Stimulated activated CD4-positive, alpha-beta T cell treated with anti-CD3 and anti-CD28 coated beads, TNF-alpha, amount 100 ng/mL, for 1 hour (primary cell): ENCODE measurements at places on chromosomes 12 and 14.

DNA sequence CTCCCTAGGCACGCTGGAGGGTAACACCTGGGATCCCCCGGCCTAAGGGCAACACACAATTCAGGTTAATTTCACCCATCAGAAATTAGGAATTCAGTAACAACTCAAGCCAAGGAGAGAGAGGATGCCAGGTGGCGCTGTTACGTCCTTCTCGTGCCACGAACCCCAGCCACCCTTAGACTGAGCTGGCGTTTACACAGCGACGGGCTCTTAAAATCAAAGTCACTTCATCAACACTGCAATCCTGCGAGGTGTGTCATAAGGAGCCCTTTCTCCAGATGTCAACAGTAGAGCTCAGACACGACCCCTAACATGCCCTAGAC lies 110.6 kb upstream of the TMEM132D start:
- DNase-seq = no peak

DNA sequence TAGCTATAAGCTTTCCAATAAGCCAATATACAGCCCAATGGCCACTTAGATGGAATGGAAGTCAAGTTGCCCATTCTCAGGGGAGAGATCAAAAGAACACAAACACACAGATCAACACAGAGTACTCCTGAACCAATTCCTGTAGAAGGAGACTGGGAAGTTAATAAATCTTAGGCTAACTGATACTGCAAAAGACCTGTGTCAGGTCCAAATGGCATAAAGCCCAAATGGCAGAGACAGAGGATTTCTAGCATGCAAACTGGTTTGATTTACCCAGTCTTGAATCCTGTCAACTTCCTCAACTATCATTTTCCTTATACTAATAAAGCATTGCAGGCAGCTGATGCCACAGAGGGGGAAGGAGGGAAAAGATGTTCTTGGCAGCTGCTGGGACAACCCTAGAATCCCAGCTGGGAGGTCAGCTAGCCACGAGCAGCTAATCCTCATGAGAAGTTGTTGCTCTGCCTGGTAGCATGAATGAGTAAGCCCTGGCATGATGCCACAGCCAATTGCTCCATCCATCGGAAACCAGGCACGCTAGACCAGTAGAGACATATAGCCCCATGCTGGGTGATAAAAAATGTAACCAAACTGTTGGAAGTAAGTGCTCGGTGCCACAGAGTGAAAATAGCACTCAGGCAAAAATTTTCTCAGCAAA lies 26.2 kb downstream of the ANG start:
- no peak for DNase-seq

GRCh38 chr14:39268393-39268792 lies 34.7 kb downstream of the MIA2 start:
- DNase-seq = no peak

GRCh38 chr14:75835737-75836136 lies 146.1 kb downstream of the TGFB3 start:
- DNase-seq = no peak

GRCh38 chr12:47775100-47775911 lies 2.3 kb downstream of the SLC48A1 start:
- no peak for DNase-seq

DNA sequence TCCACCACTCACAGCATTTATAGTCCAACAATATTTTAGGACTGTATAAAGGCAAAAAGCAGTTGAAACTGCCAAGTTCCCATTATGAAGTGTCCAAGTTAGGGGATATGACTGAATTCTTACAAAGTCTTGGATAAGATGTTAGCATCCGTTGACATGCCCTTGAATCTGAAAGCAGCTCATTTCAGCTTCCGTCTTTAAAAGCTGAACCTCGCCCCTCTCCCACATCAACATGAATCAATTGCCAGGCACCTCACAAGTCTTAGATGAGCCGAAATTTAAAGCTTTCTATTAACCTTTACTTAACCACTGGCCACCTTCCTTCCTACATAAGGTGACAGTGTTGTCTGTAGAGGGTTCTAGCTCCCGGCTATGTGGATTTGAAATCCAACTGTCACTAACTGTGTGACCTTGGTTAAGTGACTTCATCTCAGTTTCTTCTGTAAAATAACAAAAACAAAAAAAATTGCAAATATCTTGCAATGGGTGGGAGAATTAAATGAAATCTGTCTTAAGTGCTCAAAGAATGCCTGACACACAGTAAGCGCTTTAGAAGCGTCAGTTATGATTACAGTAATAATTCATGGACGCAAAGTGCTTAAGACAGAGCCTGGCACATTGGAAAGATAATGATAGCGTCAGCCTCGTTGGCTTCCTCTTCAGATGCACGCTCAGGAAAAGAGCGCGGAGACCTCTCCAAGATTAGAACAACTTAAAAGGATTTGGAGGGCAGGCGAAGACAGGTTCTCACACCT lies 1.2 kb downstream of the PPP1CC start:
- DNase-seq = no peak

DNA sequence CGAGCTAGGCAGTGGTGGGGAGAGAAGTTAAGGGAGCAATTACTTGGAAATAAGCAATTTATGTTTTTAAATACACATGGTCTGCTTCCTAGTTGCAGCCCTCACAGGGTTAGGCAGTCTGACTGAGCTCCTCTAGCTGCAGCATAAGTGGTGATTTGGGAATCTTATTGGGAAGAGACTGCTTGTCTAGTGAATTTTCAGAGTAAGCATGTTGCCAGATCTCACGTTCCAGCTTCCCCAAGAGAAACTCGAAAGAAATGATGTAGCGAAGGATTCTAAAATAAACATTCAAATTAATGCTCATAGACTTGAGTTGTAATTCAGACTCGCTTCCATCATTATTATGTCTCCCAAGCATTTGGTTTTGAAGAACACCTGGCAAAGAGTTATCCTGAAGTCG lies 440.2 kb downstream of the ATP23 start:
- DNase-seq = no peak

GRCh38 chr14:65234752-65235361 lies 132.5 kb upstream of the MAX start:
- no peak for DNase-seq

GRCh38 chr12:113727651-113728061 lies 238.5 kb downstream of the RBM19 start:
- no peak for DNase-seq

DNA sequence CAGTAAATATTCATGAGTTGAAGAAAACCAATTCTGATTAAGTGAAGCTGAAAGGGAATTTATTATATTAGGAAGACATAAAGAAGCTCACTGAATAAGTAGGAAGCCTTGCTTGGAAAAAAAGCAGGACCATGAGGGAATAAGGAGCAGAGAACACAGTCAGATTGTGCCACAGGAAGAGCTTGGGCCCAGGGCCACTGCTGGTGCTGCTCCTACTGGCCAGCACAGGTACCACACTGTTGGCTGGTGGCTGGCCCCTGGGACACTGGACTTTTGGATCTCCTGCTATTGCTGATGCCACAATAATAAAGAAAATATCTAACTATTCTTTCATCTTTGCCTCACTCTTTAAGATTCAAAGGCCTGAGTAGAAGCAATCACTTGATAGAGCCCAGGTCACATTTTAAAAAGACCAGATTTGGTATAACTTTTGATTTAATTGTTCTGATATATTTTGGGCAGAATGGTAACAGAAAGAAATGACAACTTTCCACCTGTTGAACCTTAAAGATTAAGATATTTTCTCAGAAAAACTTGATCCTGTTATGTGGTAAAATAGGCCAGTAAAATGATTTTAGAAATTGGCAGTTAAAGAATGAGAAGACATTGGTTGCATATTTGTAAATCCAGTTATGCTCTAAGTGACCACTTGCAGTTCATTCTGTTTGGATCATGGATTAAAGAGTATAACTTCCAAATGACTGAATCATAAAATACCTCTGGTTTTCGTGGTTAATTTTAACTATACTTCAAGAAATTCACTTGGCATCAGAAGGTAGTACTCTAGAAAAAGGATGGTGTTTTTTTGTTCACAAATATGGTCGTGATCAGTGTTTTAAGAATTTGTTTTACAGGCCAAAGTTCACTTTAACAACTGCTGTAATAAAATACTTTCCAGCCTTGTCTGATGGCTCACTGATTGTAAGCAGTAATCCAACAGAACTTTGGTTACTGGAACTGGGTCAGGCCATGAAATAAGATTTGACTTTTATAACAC lies 68.3 kb downstream of the DERA start:
- no peak for DNase-seq

- DNase-seq = no peak
Measured at GRCh38 chr12:120736404-120737331, 11.0 kb downstream of the ACADS start.

GRCh38 chr12:11581179-11581755 lies 68.2 kb upstream of the ETV6 start:
- DNase-seq = peak; percentile 45

DNA sequence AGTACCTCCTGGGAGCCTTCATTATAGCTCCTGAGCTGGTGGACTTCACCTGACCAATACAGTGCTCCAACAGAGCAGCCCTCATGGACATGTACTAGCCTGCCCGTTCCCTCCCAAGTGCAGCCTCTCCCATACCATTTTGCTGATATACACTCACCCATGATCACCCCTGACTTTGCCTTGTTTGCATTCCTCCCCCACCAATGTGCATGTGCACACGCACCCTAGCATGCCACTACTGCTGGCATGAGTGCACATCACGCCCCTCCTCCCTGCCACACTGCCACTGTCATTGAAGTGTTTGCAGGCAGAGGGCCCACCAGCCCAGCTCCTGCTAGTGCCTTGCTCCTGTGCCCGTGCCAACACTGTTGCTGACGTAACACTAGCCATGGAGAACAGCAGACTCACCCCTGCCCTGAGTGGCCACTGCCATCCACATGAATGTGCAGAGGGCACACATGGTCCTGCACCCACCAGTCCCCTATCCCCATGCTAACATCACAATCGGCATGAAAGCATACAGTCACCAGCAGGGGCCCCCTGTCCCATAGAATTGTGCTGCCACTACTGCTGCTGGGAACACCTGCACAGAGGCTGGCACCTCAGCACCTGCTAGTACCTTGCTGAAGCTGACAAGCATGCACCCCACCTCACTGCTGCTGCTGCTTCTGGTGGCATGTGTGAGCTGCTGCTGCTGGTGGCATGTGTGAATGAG lies 110.3 kb downstream of the SINHCAF start:
- DNase-seq = no peak

DNA sequence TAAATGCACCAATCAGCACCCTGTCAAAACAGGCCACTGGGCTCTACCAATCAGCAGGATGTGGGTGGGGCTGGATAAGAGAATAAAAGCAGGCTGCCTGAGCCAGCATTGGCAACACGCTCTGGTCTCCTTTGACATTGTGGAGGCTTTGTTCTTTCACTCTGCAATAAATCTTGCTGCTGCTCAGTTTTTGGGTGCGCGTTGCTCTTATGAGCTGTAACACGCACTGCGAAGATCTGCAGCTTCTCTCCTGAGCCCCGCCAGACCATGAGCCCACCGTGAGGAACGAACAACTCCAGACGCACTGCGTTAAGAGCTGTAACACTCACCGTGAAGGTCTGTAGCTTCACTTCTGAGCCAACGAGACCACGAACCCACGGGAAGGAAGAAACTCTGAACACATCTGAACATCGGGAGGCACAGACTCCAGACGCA lies 8.4 kb upstream of the PIANP start:
- no peak for DNase-seq

DNA sequence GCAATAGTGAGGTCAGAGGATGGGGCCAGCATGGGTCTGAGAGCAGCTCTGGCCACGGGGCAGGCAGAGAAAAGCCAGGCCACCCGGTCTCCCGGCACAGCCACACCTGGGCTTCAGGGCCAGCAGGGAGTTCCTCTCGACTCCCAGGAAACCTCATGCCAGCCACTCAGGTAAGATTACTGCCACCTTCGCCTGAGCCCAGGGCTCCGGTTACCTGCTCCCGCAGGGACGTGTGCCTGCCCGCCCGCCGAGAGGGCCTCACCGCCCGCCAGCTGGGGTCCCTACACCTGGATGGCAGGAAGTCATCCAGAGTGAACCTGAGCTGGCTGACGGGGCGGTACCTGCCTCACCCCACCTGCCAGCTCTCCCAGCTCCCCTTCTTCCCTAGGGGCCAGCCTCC lies 7.3 kb downstream of the JAG2 start:
- no peak for DNase-seq

- no peak for DNase-seq
Measured at GRCh38 chr12:11040162-11040561, 9.0 kb upstream of the TAS2R31 start.

DNA sequence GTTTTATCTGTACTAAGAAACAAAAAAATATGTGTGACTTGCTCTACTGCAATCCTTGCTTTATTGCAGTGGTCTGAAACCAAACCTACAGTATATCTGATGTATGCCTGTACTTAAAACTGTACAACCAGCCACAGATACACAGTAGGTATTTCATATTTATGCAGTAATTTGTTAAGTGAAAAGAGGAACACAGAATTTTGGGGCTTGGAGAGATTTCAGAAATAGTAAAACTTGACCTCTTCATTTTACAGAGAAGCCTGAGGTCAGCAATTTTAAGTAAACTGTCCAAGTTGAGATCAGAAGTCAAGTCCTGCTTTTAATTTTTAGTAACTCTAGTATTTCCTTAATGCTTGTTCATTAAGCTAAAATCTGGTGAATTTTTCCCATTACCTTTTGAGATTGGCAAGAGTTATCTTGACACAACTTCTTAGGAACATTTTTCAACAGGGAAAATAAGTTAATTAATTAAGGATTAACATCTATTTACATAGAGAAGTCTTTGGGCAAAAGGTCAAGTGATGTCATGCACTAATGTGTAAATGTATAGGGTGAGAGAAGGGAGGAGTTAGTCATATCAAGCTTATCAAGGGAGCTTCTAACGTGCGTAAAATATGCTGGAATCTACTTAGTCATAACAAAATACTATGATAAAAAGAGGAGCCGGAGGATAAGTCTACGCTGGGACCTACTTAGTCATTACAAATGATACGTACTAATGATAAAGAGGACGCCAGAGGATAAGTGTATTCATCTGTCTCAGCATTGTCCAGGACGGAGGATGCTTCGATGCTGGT lies 66.0 kb upstream of the GTF2A1 start:
- DNase-seq = no peak

- no peak for DNase-seq
Measured at GRCh38 chr12:48193623-48194022, 9.5 kb downstream of the OR10AD1 start.

- DNase-seq = no peak
Measured at GRCh38 chr14:59425322-59425935, 39.8 kb downstream of the GPR135 start.

DNA sequence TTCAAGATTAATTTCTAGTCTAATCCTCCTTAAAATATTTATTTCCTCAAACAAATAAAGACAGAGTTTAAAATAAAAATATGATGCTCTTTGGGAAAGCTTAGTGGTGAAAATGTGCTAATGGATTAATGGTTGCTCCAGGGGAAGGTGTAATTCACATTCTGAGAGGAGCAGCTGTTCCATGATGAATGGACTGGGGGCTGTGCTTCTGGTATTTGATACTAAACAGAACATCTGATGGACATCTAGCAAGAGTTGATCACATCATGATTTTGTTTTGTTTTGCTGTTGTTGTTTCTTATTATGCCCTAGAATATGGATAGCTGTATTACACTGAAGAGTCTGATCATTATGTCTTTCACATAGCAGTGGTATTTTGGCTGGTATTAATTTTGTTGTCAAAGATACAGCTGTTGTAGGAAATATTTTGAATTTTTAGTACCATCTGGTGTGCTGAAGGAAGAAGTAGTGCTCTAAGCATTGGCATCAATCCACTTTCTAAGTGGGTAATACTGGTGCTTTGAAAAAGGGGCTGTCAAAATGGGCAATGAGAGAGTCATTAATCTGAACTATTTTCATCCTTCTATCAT lies 296.4 kb downstream of the ADAMTS20 start:
- no peak for DNase-seq

GRCh38 chr12:51448618-51449256 lies 24.1 kb downstream of the SLC4A8 start:
- DNase-seq = no peak
